ENCODE measurements at places on chromosomes 5 and 9. TPM values are rescaled to one million over a fixed set of nuclear protein-coding genes. Genes with fewer than 3 reads are reported as not detected.

Gene PHF24
- 0.30 TPM for total RNA-seq

Gene SPINK1
- total RNA-seq: 0.59 TPM

Gene PCDHA8
- under 0.01 TPM for total RNA-seq

Gene TAF1L
- not detected for total RNA-seq

Gene ELOVL7
- total RNA-seq: not detected

Gene ACTBL2
- total RNA-seq: 0.89 TPM

Gene GFI1B
- not detected for total RNA-seq

Gene AJM1
- 2.1 TPM for total RNA-seq

Gene ATP10B
- total RNA-seq: not detected

Gene PCDHGA6
- 4.2 TPM for total RNA-seq

Gene FAT2
- total RNA-seq: 0.05 TPM

Gene KCNMB1
- 0.05 TPM for total RNA-seq

Gene TMEM252
- not detected for total RNA-seq

Gene NACC2
- 32.4 TPM for total RNA-seq

Gene NMUR2
- total RNA-seq: not detected

Gene PDZD2
- under 0.01 TPM for total RNA-seq

Gene TRAF1
- 2.1 TPM for total RNA-seq

Gene WNK2
- total RNA-seq: not detected

Gene PCDHB11
- total RNA-seq: 0.30 TPM

Gene CSF2
- 1.2 TPM for total RNA-seq

Gene SREK1IP1
- total RNA-seq: 8.6 TPM

Gene ENTPD2
- total RNA-seq: not detected

Gene EPB41L4A
- 3.2 TPM for total RNA-seq

Gene ANKRD34B
- not detected for total RNA-seq

Gene FGF10
- total RNA-seq: not detected

Gene FAM151B
- total RNA-seq: 4.6 TPM

Gene AMBP
- not detected for total RNA-seq

Gene CENPK
- 1.8 TPM for total RNA-seq

Gene NSG2
- total RNA-seq: not detected

Gene RPL35
- total RNA-seq: 1,871 TPM

Gene CARTPT
- not detected for total RNA-seq

Gene ZNF782
- total RNA-seq: 3.5 TPM

Gene MYOZ3
- 0.30 TPM for total RNA-seq

Gene NDUFS4
- 95.0 TPM for total RNA-seq

Gene TLE1
- 30.6 TPM for total RNA-seq
